Stimulated activated CD8-positive, alpha-beta memory T cell treated with anti-CD3 and anti-CD28 coated beads, Interleukin-12 subunit alpha, Interleukin-12 subunit beta, amount 100 ng/mL, for 4 hours (primary cell): ENCODE measurements at places on chromosomes 13 and 19.

GRCh38 chr13:51717786-51718398, 86.1 kb downstream of the DHRS12 start:
- DNase-seq = no peak

GRCh38 chr13:73195091-73195490, 136.3 kb downstream of the KLF5 start:
- DNase-seq = no peak

- no peak for DNase-seq
Measured at GRCh38 chr19:47467914-47468313, 3.8 kb downstream of the SLC8A2 start.

DNA sequence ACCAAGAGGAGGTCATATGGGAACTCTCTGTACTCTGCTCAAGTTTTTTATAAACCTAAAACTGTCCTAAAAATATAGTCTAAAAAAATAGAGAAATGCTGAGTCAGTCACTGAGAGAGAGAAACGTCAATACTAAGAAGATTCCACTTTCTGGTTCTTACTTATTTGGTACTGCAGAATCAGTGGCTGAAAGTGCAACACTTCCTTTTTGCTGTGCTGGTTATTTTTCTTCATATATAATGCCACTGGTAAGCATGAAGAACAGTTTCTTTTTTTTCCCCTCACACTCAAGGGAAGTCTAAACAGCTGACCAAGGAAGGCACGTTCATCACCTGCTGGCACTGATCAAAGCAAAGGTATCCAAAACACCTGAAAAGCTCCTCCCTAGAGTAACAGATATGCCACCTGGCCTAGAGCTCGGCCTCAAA, 44.3 kb upstream of the N4BP2L1 start:
- no peak for DNase-seq
